ENCODE measurements at places on chromosomes 7 and 10. TPM values are rescaled to one million over a fixed set of nuclear protein-coding genes. Genes with fewer than 3 reads are reported as not detected.

OR2A42 gene
- polyA plus RNA-seq = 0.01 TPM

- no peaks in the 10 kb centered on the region for H3K36me3 ChIP-seq
- H3K4me3 ChIP-seq = peak overlapping the region; percentile 16
- H3K27me3 ChIP-seq = no peaks in the 10 kb centered on the region
- peak; percentile 44 for DNase-seq
- peak overlapping the region; percentile 71 for H3K27ac ChIP-seq
These were observed 16.9 kb downstream of the SVIL start for GRCh38 chr10:29617880-29618340.

NSUN6 gene
- 5.5 TPM for polyA plus RNA-seq

GRCh38 chr7:148828965-148829364 lies 55.1 kb downstream of the EZH2 start:
- no peaks in the 10 kb centered on the region for H3K27me3 ChIP-seq
- no peak overlapping the region for H3K4me3 ChIP-seq
- no peak for DNase-seq
- no peaks in the 10 kb centered on the region for H3K4me1 ChIP-seq
- H3K27ac ChIP-seq = no peak overlapping the region
- H3K36me3 ChIP-seq = peaks cover 9% of the 10 kb centered on the region

DNA sequence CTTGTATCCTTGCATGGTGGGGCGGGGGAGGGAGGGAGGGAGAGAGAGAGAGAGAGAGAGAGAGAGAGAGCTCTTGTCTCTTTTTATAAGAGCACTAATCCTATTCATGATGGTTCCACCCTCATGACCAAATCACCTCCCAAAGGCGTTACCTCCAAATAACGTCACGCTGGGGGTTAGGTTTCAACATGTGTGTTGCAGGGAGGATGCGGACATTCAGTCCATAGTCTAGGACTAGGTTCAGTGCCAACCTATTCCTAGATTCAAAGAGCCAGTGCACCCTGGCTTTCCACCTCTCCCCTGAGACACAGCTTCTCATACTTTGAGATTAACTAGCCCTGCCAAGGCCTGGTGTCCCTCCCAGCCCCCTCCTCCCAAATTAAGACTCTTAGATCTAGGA lies 123.0 kb downstream of the GRK5 start:
- H3K4me3 ChIP-seq = no peak overlapping the region
- no peaks in the 10 kb centered on the region for H3K36me3 ChIP-seq
- DNase-seq = no peak
- H3K4me1 ChIP-seq = peaks cover 6% of the 10 kb centered on the region
- H3K27me3 ChIP-seq = no peaks in the 10 kb centered on the region

DNA sequence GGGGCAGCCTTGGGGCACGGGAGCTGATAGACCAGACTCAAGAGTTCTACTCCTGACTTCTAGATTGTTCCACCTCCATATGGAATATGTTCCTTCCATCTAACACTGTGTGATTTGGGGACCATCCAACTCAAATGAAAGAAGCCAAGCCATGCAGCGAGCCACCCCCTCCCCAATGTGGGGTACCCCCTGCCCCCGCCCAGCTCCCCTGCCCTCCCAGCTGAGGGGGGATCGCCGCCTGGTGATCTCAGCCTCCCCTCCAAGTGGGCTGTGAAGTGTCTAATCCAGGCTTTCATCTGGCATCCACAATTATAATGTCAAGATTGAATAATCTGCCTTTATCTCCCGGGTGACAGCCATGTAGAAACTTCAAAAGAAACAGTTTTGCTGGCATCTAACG lies 246.1 kb downstream of the RPS24 start:
- no peaks in the 10 kb centered on the region for H3K36me3 ChIP-seq
- no peaks in the 10 kb centered on the region for H3K27me3 ChIP-seq
- peaks cover 5% of the 10 kb centered on the region for H3K4me1 ChIP-seq
- H3K4me3 ChIP-seq = no peak overlapping the region
- H3K27ac ChIP-seq = no peak overlapping the region
- DNase-seq = no peak

Data from heart right ventricle (tissue), 16 donors.